ENCODE measurements at places on chromosomes 12 and 14.
A peak's percentile ranks its signal among the peaks of the same experiment; 100 is the strongest.

GRCh38 chr12:70197345-70197744 is 45.9 kb upstream of the CNOT2 start:
- peak; percentile 32 for DNase-seq

DNA sequence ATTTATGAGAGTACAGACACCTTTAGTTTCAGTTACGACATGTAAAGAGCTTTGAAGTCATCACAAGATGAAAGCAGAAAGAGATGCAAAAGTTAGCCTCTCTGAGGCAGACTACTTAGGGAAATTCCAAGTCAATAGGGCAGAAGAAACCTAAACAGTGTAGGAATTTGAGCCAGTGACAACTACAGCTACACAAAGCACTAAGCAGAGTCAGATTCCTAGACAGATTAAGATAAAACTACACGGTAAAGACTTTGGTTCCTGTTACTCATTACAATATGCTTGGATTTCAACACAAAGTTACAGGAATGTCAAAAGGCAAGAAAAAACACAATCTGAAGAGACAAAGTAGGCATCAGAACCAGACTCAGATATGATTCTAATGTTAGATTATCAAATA is 1302.3 kb downstream of the FSCB start:
- no peak for DNase-seq

GRCh38 chr12:88318726-88319125 is 176.6 kb downstream of the TMTC3 start:
- no peak for DNase-seq

DNA sequence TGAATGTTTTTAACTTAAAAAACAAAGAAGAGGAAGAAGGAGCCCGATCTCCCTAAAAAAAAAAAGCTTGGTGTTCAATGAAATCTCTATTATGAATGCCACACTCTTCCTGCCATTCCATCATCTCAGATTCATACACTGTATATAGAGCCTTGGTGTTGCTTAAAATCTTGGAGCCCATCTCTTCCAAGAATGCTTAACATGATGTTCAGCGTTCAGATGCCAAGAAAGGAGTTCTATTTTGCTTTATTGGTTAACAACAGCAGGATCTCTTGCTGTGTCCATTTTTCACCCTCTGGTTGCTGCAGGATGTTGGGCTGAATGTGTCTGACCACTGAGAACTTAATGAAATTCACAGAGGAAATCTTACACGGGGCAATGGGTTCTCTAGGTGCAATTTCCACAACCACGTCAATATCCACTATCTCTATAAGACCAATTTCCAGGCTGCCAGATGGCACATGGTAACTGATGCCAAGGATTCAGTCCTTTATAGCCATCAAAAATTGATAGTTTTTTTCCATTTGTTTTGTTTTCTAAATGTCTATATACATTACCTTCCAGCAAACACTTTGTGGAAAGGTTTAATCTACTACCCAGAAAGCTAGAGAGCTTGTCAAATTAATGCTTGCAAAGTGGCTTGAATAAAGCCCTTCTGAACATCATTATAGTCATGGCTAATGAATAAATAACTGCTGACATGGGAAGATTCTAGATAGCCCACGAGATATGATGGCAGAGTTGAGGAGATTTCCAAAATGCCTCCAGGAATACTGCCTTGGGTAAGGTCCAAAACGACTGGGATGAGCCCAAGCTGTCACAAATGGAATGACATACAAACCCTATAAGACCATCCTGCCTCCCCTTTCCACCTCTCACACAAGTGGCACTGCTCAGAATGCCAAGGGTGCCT is 26.5 kb downstream of the RERG start:
- no peak for DNase-seq

- DNase-seq = no peak
These were observed 209.1 kb downstream of the FOXN3 start for GRCh38 chr14:89207925-89208328.

- no peak for DNase-seq
These were observed 792.0 kb downstream of the MED13L start for GRCh38 chr12:115485503-115485902.

DNA sequence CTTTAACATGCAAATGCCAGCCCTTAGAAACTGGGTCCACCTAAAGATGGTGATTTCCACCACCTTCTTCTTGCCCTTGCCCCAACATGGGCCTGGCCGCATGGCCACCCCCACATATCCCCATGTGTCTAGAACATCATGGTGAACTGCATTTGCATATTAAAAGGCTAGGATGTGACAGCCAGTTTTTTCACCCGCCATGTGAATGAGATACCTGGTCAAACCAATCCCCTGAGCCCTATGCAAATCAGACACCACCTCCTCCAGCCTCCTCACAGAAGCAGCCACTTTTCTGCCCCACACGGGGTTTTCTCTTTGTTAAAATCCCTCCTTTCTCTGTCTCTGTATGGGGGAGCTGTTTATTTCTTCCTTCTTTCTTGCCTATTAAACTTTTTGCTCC is 1322.5 kb downstream of the FSCB start:
- DNase-seq = no peak

DNA sequence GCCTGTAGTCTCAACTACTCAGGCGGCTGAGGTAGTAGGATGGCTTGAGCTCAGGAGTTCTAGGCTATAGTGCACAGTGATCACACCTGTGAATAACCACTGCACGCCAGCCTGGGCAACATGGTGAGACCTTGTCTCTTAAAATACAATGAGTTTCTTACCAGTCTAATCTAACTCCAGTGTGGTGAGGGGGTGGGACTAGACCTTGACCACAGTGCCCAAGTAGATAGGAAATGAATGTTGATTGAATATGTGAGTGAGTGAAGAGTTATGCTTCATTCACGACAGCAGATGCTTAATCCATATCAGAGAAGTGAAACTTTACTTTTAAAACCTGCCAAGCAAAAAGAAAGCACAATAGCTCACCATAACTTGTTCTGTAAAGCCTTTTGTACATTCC is 11.2 kb upstream of the AK7 start:
- DNase-seq = no peak

GRCh38 chr12:4286228-4286627 is 12.7 kb downstream of the CCND2 start:
- no peak for DNase-seq
